ENCODE measurements at places on chromosomes 2 and 18.
A peak's percentile ranks its signal among the peaks of the same experiment; 100 is the strongest.

DNA sequence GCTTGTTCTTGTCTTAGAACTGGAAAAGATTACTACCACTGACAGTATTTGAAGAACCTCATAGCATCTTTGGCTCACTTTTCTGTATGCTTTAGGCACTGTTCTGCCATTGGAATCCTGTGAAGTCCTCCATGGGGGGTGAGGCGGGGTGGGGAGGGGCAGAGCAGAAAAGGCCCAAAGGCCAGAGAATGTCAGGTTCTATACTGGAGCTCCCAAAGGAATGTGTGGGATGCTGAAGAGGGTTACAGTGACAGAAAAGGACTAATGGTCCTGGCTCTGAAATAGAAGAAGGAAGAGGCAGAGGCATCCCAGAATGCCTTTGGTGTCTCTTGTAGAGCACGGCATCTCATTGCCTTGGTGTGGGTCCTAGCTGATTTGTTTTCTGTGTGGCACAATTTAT, 141.9 kb downstream of the HAUS1 start:
- H3K4me3 ChIP-seq = no peak overlapping the region
- no peak overlapping the region for H3K27ac ChIP-seq
- no peaks in the 10 kb centered on the region for H3K27me3 ChIP-seq
- H3K4me1 ChIP-seq = peaks cover 18% of the 10 kb centered on the region

- no peak overlapping the region for H3K27ac ChIP-seq
- H3K4me3 ChIP-seq = no peak overlapping the region
- no peaks in the 10 kb centered on the region for H3K27me3 ChIP-seq
- no peaks in the 10 kb centered on the region for H3K36me3 ChIP-seq
Measured at GRCh38 chr18:76993573-76993972, 139.0 kb downstream of the MBP start.

GRCh38 chr2:120229341-120229740, 6.1 kb upstream of the TMEM185B start:
- peak; percentile 49 for DNase-seq
- no peak overlapping the region for H3K27ac ChIP-seq
- no peaks in the 10 kb centered on the region for H3K36me3 ChIP-seq
- H3K4me1 ChIP-seq = peaks cover 24% of the 10 kb centered on the region

GRCh38 chr2:120403261-120403660, 57.3 kb downstream of the INHBB start:
- peak; percentile 47 for DNase-seq
- H3K27ac ChIP-seq = no peak overlapping the region
- H3K27me3 ChIP-seq = no peaks in the 10 kb centered on the region
- H3K4me1 ChIP-seq = no peaks in the 10 kb centered on the region

DNA sequence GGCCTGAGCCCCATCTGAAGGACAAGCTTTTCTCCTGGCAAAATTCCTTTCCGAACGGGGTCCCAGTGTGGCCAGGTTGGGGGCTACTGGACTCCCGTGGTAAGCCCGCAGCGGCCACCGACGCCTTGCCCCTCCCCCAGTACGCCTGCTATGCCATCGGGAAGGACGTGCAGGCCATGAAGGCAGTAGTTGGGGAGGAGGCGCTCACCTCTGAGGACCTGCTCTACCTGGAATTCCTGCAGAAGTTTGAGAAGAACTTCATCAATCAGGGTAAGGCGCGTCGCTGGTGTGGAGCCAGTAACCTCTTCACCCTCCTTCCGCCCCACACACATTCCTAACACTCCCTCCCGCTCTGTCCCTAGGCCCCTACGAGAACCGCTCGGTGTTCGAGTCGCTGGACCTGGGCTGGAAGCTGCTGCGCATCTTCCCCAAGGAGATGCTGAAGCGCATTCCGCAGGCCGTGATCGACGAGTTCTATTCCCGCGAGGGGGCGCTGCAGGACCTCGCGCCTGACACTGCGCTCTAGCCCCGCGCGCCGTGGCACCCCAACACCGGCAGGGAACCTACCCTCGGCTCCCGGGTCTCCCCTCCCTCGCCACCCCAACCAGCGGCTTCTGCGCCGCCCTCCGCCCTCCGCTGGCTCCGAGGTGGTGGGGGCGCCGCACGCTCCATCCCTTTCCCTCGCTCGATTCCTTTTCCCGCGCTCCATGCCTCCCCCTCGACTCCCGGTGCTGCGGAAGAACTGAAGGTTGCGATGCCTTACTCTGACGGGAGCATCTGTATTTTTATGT, 13.6 kb upstream of the ANKRD53 start:
- DNase-seq = peak; percentile 93
- peaks cover 11% of the 10 kb centered on the region for H3K4me1 ChIP-seq
- H3K27me3 ChIP-seq = peaks cover 15% of the 10 kb centered on the region
- no peaks in the 10 kb centered on the region for H3K36me3 ChIP-seq
- peak overlapping the region; percentile 43 for H3K4me3 ChIP-seq

- no peaks in the 10 kb centered on the region for H3K27me3 ChIP-seq
- peaks cover 24% of the 10 kb centered on the region for H3K4me1 ChIP-seq
- no peaks in the 10 kb centered on the region for H3K36me3 ChIP-seq
- no peak overlapping the region for H3K4me3 ChIP-seq
Measured at GRCh38 chr2:60934165-60934722, 52.9 kb downstream of the REL start.

- no peak for DNase-seq
- H3K27me3 ChIP-seq = no peaks in the 10 kb centered on the region
- H3K27ac ChIP-seq = no peak overlapping the region
Measured at GRCh38 chr18:5537860-5538259, 5.9 kb downstream of the EPB41L3 start.

DNA sequence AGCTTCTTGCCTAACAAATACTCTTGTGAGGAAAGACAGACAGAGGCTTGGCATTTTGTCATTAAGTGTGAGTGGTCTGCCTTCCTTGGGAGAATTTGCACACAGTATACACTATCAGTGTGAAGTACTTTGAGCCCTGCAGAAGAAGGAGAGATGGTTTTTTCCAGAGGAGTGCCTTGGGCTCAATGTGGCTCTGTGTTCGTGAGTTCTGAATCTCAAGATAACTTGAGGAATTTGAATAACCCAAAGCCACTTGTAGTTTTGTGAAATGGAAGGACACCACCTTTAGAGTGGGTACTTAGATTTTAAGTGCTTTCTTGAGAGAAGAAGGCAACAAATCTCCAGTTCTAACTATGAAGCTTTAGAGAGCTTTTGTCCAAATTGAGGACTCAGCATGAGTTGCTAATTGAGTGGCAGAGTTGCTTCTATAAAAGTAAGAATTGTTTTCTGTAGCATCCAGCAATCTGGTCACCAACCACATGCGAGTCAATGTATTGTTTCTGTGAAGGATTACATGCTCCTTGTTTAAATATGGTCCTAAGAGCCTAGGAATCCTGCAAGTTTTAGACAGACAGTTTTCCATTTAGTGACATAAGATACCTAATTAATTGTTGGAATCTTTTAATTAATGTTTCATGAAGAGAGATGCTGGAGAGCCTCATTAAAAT, 68.3 kb downstream of the BABAM2 start:
- H3K27ac ChIP-seq = peak overlapping the region; percentile 49
- H3K36me3 ChIP-seq = no peaks in the 10 kb centered on the region
- H3K27me3 ChIP-seq = no peaks in the 10 kb centered on the region
- peaks cover 75% of the 10 kb centered on the region for H3K4me1 ChIP-seq

GRCh38 chr2:236988690-236989624, 96.7 kb upstream of the COPS8 start:
- peak overlapping the region; percentile 89 for H3K27ac ChIP-seq
- no peaks in the 10 kb centered on the region for H3K27me3 ChIP-seq
- peak; percentile 85 for DNase-seq
- H3K36me3 ChIP-seq = no peaks in the 10 kb centered on the region
- no peak overlapping the region for H3K4me3 ChIP-seq

DNA sequence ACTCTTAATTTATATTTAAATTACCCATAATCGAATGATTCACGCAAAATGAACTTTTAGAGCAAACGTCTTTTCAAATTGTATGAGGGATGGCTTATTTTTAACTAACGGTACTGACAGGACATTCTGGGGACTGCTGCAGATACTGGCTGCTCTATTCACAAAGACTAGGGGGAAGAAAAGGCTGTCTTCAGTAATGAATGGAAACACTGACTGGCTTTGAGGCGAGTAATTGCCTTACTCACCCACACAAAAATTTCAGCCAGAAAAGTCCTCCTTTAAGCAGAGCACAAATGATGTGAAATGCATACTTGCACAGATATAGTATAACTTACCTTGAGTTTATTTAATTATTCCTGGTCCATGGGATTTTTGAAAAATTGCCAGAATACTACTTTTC, 852.6 kb downstream of the DPP10 start:
- no peaks in the 10 kb centered on the region for H3K27me3 ChIP-seq
- H3K4me1 ChIP-seq = no peaks in the 10 kb centered on the region
- H3K27ac ChIP-seq = no peak overlapping the region
- no peaks in the 10 kb centered on the region for H3K36me3 ChIP-seq
- H3K4me3 ChIP-seq = no peak overlapping the region

GRCh38 chr18:2681993-2682603, 26.6 kb downstream of the SMCHD1 start:
- H3K27ac ChIP-seq = peak overlapping the region; percentile 39
- H3K4me1 ChIP-seq = no peaks in the 10 kb centered on the region
- no peak for DNase-seq
- H3K36me3 ChIP-seq = no peaks in the 10 kb centered on the region
- no peak overlapping the region for H3K4me3 ChIP-seq

GRCh38 chr18:12890964-12891363, 6.9 kb upstream of the PTPN2 start:
- H3K4me1 ChIP-seq = peaks cover 2% of the 10 kb centered on the region
- no peak overlapping the region for H3K27ac ChIP-seq
- DNase-seq = no peak

- H3K36me3 ChIP-seq = no peaks in the 10 kb centered on the region
- no peak overlapping the region for H3K4me3 ChIP-seq
- H3K27me3 ChIP-seq = no peaks in the 10 kb centered on the region
- H3K27ac ChIP-seq = no peak overlapping the region
Measured at GRCh38 chr18:48340560-48340959, 68.6 kb downstream of the ZBTB7C start.

DNA sequence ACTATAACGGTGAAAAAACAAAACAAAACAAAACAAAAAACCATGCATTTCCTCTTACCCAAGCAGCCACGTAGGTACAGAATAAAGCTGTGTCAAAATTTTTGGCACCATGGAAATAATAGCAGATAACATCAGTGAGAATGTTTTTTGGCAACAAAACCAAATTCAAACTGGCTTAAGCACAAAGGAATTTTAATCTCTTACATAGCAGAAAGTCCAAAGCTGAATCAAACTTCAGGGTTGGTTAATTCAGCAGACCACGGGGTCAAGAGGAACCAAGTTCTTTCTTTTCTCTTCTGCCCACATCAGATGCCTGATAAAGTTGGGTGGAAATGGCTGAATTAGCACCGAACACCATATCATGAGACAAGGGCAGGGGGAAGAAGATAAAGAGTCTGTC, 129.5 kb downstream of the PAX3 start:
- no peaks in the 10 kb centered on the region for H3K4me1 ChIP-seq
- H3K27me3 ChIP-seq = no peaks in the 10 kb centered on the region
- DNase-seq = no peak
- H3K27ac ChIP-seq = no peak overlapping the region
- H3K36me3 ChIP-seq = no peaks in the 10 kb centered on the region

DNA sequence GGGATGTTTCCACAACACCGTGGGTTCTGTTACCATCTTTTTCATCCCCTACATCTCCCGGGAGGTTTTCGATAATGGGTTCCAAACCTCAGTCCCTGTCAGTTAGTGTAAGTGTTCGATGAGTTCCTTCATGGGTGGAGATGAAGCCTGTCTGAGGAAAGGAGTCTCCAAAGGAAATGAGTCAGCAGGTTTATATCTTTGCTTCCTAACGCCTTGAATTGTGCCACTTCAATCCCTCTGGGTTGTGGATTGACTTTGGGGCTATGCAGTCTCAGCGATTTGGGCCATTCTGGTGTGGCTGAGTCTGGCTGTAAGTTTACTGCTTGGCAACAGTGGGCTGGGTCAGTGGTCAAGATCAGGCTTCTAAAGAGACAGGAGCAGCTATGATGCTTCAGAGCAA, 1.2 kb downstream of the SERPINB5 start:
- H3K27me3 ChIP-seq = no peaks in the 10 kb centered on the region
- no peaks in the 10 kb centered on the region for H3K36me3 ChIP-seq
- no peak for DNase-seq
- no peaks in the 10 kb centered on the region for H3K4me1 ChIP-seq

DNA sequence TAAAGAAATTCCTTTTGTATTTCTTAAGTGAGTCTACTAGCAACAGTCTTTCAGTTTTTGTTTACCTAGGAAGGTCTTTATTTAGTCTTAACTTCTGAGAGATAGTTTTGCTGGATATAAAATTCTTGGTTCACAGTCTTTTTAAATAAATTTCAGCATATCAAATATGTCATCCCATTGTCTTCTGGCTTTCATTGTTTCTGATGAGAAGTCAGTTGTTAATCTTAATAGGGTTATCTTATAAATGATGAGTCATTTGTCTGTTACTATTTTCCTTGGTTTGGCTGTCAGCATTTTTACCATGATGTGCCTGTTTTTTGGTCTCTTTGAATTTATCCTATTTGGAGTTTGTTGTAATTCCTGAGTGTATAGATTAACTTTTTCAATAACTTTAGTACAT, 129.3 kb downstream of the FAM210A start:
- H3K36me3 ChIP-seq = peaks cover 10% of the 10 kb centered on the region
- no peaks in the 10 kb centered on the region for H3K27me3 ChIP-seq
- H3K4me3 ChIP-seq = no peak overlapping the region

GRCh38 chr2:15191789-15192188, 369.3 kb downstream of the NBAS start:
- H3K27ac ChIP-seq = no peak overlapping the region
- peaks cover 3% of the 10 kb centered on the region for H3K36me3 ChIP-seq
- H3K27me3 ChIP-seq = no peaks in the 10 kb centered on the region
- DNase-seq = no peak
- no peak overlapping the region for H3K4me3 ChIP-seq

GRCh38 chr2:28327581-28327955, 65.1 kb upstream of the FOSL2 start:
- no peak for DNase-seq
- H3K27me3 ChIP-seq = no peaks in the 10 kb centered on the region
- H3K4me3 ChIP-seq = no peak overlapping the region
- peaks cover 29% of the 10 kb centered on the region for H3K4me1 ChIP-seq

- H3K27me3 ChIP-seq = no peaks in the 10 kb centered on the region
- no peak overlapping the region for H3K4me3 ChIP-seq
- no peak for DNase-seq
Measured at GRCh38 chr2:68465081-68465916, 1.8 kb downstream of the FBXO48 start.

- H3K4me3 ChIP-seq = no peak overlapping the region
- no peaks in the 10 kb centered on the region for H3K4me1 ChIP-seq
- H3K27ac ChIP-seq = no peak overlapping the region
Measured at GRCh38 chr2:15840148-15840547, 100.2 kb upstream of the MYCN start.

GRCh38 chr2:226905718-226906117, 69.9 kb downstream of the RHBDD1 start:
- H3K27me3 ChIP-seq = no peaks in the 10 kb centered on the region
- H3K36me3 ChIP-seq = peaks cover 28% of the 10 kb centered on the region
- peak overlapping the region; percentile 52 for H3K27ac ChIP-seq
- peak; percentile 79 for DNase-seq
- peak overlapping the region; percentile 40 for H3K4me3 ChIP-seq

DNA sequence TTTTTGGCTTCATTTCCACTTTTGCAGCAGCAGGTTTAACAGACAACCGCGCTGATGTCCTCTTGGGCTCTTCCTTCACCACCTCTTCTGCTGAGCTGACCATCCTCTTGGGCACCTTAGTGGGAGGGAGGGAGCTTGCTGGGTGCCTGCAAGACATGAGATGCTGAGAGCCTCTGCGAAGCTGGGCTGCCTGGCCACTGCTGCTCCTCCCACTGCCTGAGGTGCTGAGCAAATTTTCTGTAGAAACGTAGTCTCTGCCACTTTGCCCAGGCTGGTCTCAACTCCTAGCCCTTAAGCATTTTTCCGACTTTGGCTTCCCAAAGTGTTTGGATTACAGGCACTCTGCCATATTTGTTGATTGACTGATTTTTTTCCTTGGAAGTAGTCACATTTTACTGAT, 422.2 kb upstream of the MC4R start:
- H3K4me1 ChIP-seq = no peaks in the 10 kb centered on the region
- no peaks in the 10 kb centered on the region for H3K36me3 ChIP-seq
- H3K27me3 ChIP-seq = no peaks in the 10 kb centered on the region
- no peak overlapping the region for H3K27ac ChIP-seq

Data from spleen (tissue), 13 donors.